Activated CD8-positive, alpha-beta T cell treated with anti-CD3 and anti-CD28 coated beads, Interleukin-2, amount 10 ng/mL, durations not matched to agents 7 days and 5 days (primary cell): ENCODE measurements at places on chromosomes 12 and 14. TPM values are rescaled to one million over a fixed set of nuclear protein-coding genes. Genes with fewer than 3 reads are reported as not detected.

AQP2 gene
- not detected for total RNA-seq

TPH2 gene
- not detected for total RNA-seq

DNA sequence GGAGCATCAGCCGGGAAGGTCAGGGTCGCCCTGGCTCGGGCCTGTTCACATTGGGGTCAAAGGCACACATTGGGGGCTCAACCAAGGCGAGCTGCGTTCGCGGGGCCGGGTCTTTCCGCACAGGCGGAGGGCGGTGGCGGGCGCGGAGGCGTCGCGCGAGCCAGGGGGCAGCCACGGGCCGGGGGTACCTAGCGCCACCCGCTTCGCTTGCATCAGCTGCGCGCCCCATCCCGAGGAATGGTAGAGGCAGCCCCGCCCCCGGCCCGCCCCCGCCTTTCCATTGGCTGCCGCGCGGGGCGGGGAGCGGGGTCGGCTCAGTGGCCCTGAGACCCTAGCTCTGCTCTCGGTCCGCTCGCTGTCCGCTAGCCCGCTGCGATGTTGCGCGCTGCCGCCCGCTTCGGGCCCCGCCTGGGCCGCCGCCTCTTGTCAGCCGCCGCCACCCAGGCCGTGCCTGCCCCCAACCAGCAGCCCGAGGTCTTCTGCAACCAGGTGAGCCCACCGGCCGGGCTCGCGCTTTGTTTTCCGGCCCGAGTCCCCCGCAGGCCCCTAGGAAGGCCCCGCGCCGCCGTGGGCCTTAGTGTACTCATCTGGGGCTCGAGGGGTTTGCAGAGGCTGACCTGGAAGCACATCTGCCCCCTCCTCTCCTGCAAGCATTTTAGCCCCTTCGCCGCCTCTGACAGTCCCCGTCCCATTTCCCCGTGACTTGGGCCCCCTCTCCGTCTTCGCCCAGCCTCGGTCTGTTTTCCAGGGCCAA lies at the start of gene ALDH2:
TSS of gene ALDH2 (plus strand) at position 326 of the 754 bp plus-strand sequence. CDS start at position 376, 50 bp downstream.
- no peak for DNase-seq

DNA sequence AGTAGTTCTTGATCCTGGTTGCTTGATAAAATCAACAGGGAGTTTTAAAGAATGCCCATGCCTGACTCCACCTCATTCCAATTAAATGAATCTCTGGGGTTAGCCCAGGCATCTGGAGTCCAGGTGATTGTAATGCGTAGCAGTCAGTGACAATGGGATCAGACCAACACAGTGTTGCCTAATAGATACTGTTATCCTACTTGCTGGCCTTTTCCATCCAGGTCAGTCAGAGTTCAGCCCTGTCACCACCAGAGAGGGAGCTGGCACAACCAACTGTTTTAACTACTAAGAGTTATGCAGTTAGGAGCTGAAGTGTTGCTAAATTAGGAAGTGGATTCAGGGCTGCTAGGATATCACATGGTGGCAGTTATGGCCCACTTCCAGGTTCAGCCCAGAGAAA lies 107.1 kb downstream of the GPR135 start:
- no peak for DNase-seq

DNA sequence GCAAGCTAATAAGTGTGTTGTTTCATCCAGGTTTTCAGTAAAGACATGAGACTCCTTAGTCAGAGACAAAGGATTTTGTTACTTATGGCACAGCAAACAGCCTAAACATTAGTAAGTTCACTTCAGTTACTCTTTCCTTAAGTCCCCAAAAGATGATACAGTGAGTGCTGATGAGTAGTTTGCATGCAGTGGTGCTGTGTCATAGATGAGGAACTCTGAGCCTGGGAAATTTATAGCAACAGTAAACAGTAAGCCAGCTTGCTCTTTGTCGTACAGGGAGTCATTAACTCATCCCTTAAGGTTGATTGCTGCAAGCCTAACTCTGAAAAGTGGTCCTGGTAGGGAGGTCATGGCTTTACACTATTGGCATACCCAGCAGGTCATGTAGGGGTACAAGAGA lies 208.6 kb upstream of the OR4E1 start:
- no peak for DNase-seq

- peak; percentile 79 for DNase-seq
Measured at GRCh38 chr12:2691006-2691344, 103.8 kb upstream of the FKBP4 start.
